Fibroblast of skin of back (primary cell): ENCODE measurements at places on chromosomes 7 and 10.

GRCh38 chr7:20403331-20403730, 72.6 kb downstream of the ITGB8 start:
- DNase-seq = peak; percentile 5

DNA sequence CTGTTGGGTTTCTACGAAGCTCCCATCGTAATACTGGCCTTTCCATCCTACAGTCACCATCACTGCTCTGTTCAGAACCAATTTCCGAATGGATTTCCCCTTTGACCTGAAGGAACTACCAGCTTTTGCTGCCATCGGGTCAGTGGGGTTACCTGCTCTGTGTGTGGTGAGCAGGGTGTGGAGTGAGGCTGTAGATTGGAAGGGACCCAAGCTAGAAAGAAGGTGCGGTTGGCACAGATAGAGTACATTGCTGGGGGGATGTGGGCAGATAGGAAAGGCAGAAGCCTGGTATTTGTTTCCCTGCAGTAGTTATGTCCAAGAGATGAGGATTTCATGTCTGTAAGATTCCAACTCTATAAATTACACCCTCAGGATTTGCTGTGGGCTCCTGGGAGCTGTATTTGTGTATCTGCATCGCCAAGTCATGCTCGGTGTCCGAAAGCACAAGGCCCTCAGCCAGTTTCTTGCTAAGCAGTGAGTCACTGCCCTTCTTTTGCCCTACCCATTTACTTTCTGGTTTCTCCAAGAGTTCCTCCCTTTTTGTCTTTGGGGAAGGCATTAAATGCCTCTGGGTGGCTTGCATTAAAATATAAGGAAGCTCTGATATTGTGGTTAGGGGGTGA, 15.4 kb downstream of the CLCN1 start:
- DNase-seq = peak; percentile 80

GRCh38 chr7:69896121-69896520, 297.8 kb downstream of the AUTS2 start:
- peak; percentile 17 for DNase-seq

- DNase-seq = no peak
Observed at GRCh38 chr10:20281579-20281978, 465.3 kb downstream of the PLXDC2 start.

DNA sequence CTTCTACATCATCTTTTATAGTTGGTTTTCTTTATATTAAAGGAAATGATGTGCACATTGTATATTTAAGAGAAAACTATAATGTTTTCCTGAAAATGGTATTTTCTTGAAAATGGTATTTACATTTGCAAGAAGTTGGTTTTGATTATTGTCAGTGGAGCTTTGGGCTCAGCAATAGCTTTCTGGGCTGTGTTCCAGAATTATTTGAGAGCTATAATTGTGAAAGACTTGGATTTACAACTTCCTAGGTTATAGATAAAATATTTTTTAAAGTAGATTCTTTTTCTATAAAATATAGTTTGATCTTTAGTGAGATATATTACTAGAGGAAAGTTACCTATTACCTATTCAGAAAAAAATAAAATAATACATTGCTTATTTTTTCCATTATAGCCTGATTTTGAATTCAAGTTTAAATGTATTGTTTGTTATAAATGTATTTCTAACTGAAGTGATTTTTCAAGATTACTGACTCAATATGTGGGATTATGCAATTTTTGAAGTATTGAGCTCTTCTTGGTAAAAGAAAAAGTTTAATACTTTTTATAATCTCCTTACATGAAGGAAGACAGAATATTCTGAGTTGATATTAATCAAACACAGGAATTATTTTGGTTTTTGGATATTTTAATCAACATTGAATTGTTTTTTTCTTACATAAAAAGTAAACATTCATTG, 20.2 kb downstream of the GNAI1 start:
- DNase-seq = no peak

- DNase-seq = peak; percentile 1
Observed at GRCh38 chr7:23811540-23811939, 101.5 kb downstream of the STK31 start.

GRCh38 chr7:100384628-100385294, 11.5 kb downstream of the PILRA start:
- DNase-seq = no peak

- DNase-seq = no peak
Observed at GRCh38 chr10:31677195-31678138, 251.2 kb downstream of the ARHGAP12 start.

DNA sequence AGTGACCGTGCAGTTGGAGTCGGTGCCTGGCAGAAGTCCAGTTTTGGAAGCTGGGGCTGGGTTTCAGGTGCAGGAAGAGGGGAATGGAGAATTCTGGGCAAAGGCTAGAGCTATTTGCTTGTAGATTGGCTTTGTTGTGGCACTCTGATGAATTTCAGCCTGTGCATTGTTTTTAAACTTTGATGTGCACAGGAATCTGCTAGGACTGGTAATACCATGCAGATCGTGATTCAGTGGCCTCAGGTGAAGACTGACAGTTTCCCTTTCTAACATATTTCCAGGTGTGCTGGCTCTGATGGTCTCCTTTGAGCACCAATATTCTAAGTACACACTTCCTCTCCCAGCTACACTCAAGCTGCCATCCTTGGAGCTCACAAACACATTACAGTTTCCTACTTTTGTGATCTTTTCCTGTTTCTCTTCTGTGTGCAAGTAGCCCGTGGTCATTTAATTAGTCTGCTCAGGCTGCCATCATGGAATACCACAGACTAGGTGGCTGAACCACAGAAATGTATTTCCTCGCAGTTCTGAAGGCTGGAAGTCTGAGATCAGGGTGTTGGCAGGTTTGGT, 55.6 kb downstream of the NOC3L start:
- DNase-seq = no peak

- DNase-seq = no peak
Observed at GRCh38 chr7:18648849-18649758, 153.6 kb downstream of the HDAC9 start.

DNA sequence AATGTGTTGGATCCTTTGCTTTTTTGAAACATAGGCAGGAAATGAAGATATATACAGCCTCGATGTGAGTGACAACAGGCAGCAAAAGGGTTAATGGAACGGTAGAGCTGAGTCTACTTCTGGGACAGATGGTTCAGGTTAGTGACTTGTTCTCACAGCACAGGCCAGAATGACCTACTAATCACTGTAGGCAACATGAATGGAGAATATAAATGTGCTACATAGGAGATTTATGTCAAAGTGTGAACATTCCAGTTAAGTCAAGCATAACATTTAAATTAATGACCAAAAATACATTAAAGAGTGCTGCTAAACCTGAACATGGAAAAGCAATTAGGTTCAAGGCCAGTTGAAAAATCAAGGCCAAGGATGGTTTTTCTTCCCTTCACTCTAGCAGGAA, 235.2 kb downstream of the POU6F2 start:
- DNase-seq = no peak

DNA sequence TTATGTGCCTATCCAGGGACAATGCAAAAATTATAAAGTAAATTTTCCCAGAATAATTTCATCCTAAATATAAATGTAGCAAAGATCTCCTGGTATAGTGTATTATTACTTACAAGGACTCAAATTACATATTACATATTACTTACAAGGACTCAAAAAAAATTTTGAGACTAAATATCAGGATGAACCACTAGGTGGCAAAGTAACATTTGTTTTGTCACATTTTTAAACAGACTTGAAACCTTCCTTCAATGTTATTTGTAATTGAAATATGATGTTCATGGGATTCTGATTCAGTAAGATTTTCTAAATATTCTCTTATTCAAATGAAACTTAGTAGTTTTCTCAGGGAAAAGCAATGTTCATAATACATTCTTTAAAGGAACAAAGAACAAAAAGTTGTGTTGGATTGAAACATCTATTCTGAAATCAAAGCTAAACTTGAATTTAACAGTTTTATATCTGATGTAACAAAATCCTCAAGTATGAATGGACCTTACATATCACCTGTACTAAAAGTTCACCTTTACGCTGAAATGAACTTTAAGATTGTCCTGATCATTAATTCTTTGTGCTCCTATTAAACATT, 74.3 kb upstream of the GNAI1 start:
- DNase-seq = peak; percentile 64

GRCh38 chr7:84675633-84676034, 481.0 kb upstream of the SEMA3A start:
- no peak for DNase-seq

- DNase-seq = no peak
Observed at GRCh38 chr7:157320608-157320980, 16.2 kb upstream of the DNAJB6 start.

- peak; percentile 77 for DNase-seq
Observed at GRCh38 chr10:127046975-127047877, 142.0 kb downstream of the DOCK1 start.

DNA sequence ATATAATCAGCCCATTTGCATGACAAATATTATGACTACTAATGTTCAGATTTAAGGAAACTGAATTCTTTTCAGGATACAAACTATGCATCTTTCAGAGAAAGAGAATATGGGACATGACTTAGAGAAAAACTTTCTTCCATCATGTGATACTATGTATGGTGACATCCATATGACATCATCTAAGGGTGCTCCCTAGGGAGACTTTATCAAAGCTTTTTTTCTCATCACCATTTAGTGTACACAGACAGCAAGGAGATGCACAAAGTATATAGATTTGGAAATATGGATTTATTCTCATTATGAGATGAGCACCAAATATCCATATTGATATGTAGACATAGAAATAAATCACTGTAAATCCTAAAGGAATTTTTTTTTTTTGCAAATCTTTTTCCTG, 164.2 kb upstream of the YAE1 start:
- no peak for DNase-seq

DNA sequence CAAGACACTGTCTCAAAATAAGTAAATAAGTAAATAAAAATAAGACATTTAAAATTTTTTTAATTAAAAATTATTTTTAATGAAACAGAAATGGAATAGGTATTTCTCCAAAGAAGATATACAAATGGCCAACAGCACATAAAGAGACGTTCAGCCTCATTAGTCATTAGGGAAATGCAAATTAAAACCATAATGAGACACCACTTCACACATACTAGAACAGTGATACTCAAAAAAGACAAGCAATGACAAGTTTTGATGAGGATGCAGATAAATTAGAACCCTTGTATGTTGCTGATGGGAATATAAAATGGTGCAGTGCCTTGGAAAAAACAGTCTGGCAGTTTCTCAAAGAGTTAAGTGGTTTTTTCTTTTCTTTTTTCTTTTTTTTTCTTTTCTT, 26.5 kb upstream of the C10orf67 start:
- no peak for DNase-seq

GRCh38 chr7:103116991-103117390, 31.9 kb downstream of the NAPEPLD start:
- DNase-seq = no peak

- DNase-seq = no peak
Observed at GRCh38 chr7:38283809-38284208, 10.4 kb upstream of the TARP start.

DNA sequence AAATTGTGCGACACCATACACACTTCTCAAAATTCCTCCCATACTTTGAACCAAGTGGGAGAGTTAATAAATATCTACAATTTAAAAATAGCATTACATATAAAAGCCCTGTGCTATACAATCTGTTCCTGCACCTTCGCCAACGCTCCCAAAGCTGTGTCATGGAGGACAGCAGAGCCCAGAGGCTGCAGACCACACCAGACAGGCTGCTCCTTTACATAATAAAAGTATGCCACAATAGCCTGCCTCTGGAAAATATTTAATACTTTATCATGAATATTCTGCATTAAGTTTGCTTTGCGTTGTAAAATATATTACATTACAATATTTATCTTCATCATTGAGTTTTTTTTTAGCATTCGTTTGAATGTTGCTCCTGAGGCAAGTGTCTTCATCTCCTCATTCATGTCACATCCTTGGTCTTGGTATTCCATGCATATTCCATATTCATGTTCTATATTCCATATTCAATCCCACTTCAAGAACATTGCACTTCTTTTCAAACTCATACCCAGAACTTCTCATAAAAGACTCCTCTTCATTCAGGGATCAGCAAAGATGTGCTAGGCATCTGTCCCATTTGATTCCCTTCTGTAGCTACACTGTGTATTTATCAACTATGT, 663.9 kb downstream of the POM121L12 start:
- no peak for DNase-seq

GRCh38 chr10:70088308-70088698, 35.7 kb downstream of the MACROH2A2 start:
- no peak for DNase-seq

DNA sequence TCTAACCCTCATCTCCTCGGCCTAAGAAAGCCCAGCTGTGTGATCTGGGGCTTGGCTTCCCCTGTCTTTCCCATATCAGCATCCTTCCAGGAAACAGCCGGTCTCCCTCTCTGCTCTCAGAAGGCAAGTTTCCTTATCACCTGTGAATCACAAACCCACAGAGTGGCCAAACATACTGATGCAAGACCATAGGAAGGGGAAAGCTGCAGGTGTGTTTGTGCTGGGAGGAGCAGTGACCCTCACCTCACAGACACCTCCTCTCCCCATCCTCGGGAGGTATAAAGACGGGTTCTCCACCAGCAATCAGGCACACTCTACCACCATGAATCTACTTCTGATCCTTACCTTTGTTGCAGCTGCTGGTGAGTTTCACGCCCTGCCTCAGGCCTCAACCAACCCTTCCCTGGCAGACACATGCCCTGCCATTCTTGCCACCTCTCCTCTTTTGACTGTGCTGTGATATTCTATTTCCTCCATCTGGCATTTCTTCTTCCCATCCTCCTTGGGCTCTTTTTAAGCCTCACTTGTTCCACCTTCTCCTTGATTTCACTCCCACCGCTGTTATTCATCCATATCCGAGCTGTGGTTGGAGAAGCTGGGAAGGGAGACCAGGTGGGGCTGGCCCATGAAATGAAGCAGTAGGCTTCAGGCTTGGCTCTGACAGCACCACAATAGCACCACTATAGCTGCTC, at the start of gene PRSS2:
TSS of gene PRSS2 (plus strand) at position 310 of the 692 bp plus-strand sequence. CDS start at position 323, 13 bp downstream.
- no peak for DNase-seq

DNA sequence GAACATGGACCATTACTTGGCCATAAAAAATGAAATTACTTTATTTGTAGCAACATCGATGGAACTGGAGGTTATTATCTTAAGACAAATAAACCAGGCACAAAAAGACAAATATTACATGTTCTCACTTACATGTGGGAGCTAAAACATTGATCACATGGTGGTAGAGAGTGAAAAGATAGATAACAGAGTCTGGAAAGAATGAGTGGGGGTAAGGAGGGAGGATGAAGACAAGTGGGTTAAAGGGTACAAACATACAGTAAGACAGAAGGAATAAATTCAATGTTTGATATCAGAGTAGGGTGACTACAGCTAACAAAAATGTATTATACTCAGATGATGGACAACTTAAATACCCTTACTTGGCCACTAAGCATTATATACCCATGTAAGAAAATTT, 100.0 kb upstream of the WNT16 start:
- DNase-seq = no peak
